ENCODE measurements at places on chromosomes 7 and 10. TPM values are rescaled to one million over a fixed set of nuclear protein-coding genes. Genes with fewer than 3 reads are reported as not detected.

The LRRC17 gene
- 0.40 TPM for total RNA-seq

The CFAP58 gene
- total RNA-seq = 2.5 TPM

The CABCOCO1 gene
- total RNA-seq = not detected

The SKIDA1 gene
- not detected for total RNA-seq

The NAT16 gene
- total RNA-seq = not detected

The NODAL gene
- total RNA-seq = not detected

The HYAL4 gene
- not detected for total RNA-seq

The GPR158 gene
- total RNA-seq = not detected

The NUPR2 gene
- total RNA-seq = not detected

The FAM24B gene
- total RNA-seq = 5.8 TPM

The HABP2 gene
- not detected for total RNA-seq

The ALOX5 gene
- total RNA-seq = 27.7 TPM

The MYL7 gene
- not detected for total RNA-seq

The ATRNL1 gene
- 27.2 TPM for total RNA-seq

The GNAI1 gene
- 13.3 TPM for total RNA-seq

The OR6V1 gene
- not detected for total RNA-seq

The GNGT1 gene
- not detected for total RNA-seq

The CUBN gene
- 2.5 TPM for total RNA-seq

The CDCA7L gene
- 26.9 TPM for total RNA-seq

The PRPS1L1 gene
- total RNA-seq = not detected

The GLI3 gene
- total RNA-seq = 2.9 TPM

The SFRP5 gene
- total RNA-seq = 67.3 TPM

The GIMAP2 gene
- 17.3 TPM for total RNA-seq

Measured in Peyer's patch (tissue), 4 donors.